Urinary bladder (tissue), 4 donors: ENCODE measurements at places on chromosomes 4 and X.

- no peak for DNase-seq
These were observed 79.8 kb downstream of the APBB2 start for GRCh38 chr4:41134581-41134980.

DNA sequence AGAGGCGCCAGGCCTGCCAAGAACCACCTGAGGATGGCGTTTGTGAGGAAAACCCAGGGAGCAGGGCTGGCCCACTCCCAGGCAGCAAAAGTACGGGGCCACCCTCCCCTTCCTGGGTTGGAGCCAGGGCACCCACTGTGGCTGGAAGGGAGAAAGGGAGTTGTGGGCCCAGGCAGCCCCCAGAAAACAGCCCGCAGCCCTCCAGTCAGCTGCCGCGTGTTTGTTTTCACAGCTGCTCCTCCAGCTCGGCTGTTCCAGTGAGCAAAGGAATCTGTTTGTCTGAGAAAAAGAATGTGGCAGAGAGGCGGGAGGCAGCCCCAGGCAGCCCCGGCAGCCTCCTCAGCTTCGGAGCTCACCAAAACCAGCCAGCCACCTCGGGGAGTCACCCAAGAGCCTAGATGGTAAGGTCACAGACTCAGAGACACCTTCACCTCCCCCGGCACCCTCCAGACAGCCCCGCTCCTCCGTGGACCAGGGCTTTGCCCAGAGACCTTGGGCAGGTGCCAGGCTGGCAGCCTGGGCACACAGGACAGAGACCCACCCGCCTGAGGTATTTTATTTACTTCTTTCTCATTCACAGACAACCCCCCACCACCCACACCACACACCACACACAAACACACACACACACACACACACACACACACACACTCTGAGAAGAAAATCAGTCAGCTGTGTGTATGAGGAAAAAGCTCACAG is 338.1 kb downstream of the BCOR start:
- no peak for DNase-seq

DNA sequence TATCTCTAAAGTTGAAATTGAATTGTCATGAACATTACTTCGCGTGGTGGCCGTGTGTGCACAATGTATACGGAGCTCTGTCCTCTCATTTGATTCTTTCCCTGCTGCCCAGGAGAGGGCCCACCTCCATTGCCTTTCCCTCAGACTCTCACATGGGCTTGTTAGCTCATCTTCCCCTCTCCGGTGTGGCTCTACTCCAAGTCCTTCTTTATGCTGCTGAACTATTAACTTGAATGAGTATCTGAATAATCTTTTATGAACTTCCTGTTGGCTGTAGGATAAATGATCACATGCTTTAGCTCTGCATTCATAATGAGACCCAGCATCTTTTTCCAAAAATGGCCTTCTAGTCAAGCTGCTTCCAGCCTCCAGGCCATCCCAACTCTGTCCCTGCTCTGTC is 68.8 kb upstream of the CLNK start:
- DNase-seq = no peak

DNA sequence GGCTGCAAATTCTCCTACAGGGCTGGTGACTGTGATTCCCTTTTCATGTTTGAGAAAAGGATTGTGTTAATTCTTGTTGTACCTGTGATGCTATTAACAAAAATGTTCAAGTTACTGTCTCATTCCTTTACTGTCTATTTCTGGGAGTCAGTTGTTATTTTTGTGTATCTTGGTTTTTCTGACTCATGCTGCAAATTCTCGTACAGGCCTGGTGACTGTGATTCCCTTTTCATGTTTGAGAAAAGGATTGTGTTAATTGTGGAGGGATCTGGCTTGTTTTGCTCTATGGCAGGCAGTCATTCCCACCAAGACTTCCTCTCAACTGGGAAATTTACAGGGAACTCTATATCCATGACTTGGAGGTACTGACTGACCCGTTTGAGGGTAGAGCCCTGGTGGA is 693.4 kb upstream of the INTU start:
- DNase-seq = no peak

DNA sequence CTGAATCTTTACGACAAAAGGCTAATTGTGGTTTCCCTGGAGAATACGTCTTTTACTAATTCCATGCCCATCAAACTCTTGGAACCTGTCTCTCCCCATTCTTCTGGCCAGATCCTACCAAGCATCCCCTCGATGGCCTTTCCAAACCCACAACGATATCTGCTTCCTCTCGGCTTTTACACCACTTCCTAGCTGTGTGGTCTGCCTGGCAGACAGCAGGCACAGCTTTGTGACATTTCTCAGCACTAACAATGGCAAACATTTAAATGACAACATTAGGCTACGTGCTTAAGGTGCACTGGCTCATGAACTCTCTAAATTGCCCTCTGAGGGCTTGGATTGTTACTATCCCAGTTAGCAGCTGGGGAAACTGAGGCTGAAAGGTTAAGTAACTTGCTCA is 141.0 kb downstream of the NSUN7 start:
- DNase-seq = no peak

DNA sequence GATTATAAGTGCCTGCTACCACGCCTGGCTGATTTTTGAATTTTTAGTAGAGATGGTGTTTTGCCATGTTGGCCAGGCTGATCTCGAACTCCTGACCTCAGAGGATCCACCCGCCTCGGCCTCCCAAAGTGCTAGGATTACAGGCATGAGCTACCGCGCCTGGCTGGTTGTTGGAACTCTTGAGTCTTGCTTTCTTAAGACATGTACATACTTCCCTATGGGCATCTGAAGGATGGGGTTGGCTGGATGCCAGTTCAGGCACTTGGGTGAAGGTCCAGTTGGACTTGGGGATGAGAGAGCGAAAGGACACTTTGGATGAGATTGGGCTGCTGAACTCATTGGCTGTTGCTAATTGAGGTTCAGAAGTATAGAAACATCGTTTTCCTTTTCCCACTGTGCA is 40.5 kb downstream of the ATG4A start:
- no peak for DNase-seq

DNA sequence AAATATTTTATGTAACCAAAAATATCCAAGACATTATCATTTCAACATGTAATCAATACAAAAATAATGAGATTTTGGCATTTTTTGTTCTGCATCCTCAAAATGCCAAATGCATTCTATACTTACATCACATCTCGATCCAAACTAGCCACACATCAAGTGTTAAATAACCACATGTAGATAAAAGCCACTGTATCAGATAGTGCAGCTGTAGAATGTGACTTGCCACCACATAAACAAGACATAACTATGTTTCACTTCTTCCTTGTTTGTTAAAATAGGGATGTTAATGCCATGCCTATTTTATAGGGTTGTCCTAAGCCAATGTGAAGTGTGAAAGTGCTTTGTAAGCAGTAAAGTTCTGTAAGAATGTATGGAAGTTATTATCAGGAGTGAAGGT is 20.9 kb downstream of the INTS6L start:
- no peak for DNase-seq

DNA sequence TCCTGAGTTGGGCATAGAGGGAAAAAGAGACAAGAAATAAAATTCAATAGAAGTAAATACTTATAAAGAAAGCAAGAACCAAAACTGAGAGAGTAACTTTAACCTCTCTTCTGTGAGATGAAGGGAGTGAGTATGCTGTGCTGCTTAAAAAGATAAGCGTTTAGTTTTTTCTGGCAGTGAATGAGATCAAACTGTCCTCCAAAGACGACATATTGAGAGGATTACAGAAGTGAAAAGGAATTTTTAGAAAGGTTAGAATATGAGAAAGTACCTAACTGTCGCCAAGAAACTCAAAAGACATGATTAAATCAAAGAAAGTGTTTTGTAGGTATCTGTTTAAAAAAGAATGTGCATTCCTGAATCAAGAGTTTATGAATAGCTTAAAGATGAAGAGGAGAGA is 16.0 kb downstream of the GAB1 start:
- no peak for DNase-seq

DNA sequence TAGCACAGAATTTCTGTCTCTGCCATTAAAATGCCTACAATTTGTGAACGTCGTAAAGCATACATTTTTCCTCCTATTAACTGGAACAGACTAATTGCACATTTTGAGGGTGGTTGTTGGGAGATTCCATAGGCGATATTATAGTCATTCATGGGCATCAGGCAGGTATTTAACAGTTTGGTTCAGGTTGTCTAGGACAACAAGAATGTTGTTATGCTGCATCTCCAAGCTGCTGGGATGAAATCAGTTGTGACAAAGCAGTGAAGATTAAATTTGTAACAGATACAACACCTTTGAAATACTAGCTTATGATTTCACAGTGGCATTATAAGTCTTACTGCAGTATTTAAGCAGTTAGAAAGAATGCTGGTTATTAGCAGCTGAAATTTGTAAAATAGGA is 339.7 kb upstream of the PITX2 start:
- DNase-seq = no peak

DNA sequence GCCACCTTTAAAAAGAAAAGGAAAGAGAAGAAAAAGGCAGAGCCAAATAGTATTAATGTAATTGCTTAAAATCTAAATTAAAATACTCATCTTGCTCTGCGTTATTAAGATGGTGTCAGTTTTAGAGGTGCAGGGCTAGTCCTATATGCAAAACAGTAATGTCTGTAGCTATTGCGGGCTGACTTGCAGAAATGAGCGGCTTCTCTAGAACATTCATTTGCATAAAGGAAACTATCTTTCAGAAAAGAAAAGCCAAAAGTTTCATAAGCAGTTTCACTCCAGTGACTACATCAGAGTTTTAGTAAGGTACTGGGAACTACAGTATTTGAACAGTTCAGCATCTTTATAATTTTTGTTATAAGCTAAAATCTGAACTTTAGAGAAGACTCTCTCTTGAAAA is 6.0 kb downstream of the SMAD1 start:
- no peak for DNase-seq

DNA sequence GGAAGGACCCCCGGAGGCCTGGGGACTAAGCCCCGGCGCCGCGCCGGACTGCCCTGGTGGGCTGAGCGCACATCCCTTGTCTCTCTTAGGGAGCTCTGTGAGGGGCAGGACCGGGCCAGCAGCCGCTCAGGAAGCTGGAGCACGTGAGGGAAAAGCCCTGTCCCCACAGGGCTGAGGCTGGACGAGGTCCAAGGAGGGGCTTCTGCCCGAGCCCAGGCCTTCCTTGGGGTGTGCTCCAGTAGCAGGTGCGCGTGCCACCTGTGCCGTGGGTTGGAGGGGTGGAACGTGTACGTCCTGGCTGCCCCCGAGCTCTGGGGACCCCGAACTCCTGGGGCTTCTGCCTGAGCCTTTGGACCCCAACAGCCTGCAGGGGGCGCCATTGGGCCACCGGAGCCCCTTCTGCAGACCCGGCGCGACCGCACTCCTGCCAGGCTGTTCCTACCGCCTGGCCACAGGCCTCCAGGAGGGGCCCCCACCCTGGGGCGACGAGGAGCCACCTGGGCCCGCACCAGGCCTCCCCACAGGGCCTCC is 27.2 kb downstream of the TACC3 start:
- DNase-seq = no peak

GRCh38 chr4:143377611-143378099 is 41.0 kb downstream of the GAB1 start:
- DNase-seq = no peak

DNA sequence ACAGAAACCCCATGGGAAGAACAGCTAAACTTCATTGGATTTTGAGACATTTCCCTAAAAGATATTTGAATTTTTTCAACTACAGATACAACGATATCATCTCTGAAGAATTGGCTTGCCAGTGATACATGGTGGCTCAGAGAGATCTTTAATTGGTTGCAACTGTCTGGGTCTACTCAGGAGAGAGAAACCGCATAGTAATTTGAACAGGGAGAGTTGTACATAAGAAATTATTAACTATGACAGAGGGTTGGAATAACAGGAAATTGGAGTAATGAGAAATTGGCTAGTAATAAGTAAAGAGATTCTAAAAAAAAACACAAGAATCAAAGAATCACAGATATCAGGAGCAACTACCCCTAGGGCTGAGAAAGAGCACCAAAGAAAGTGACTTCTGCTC is 118.4 kb downstream of the KLHL13 start:
- DNase-seq = no peak

- no peak for DNase-seq
These were observed 2582.2 kb downstream of the PCDH7 start for GRCh38 chr4:33302321-33302720.

GRCh38 chr4:39452153-39452859 is 6.4 kb downstream of the RPL9 start:
- no peak for DNase-seq

GRCh38 chr4:185412412-185412811 is 13.4 kb downstream of the UFSP2 start:
- no peak for DNase-seq

DNA sequence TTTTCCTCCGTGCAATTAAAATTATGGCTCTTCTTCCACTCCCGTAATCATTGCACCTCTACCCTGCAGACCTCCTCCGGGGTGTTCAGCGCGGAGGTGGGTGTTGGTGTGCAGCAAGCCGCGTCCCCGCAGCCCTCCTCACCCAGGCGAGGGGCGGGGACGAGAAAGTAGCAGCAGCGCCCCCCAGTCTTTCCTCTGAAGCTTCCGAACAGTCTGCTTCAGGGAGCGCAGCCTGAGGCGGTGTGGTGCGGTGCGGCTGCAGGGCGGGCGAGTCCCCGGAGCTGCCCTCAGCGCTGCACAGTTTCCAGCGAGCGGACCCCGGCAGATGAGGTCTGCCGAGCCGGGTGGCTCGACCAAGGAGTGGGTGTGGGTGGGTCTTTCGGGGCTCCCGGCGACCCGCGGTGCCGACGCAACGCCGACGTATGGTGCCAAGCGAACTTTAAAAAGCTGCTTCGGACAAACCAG is at the start of gene FRAS1:
TSS of gene FRAS1 (plus strand) at position 189 of the 465 bp plus-strand sequence. CDS start 687 bp downstream, outside the sequence.
- peak; percentile 20 for DNase-seq

DNA sequence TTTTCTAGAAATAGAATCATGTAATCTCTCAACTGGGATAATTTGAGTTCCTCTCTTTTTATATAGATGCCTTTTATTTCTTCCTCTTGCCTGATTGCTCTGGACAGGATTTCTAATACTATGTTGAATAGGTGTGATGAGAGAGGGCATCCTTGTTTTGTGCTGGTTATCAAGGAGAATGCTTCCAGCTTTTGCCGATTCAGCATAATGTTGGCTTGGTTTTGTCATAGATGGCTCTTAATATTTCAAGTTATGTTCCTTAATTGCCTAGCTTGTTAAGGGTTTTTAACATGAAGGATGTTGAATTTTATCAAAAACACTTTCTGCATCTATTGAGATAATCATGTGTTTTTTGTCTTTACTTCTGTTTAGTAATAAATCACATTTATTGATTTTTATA is 58.7 kb downstream of the TMEM47 start:
- no peak for DNase-seq

DNA sequence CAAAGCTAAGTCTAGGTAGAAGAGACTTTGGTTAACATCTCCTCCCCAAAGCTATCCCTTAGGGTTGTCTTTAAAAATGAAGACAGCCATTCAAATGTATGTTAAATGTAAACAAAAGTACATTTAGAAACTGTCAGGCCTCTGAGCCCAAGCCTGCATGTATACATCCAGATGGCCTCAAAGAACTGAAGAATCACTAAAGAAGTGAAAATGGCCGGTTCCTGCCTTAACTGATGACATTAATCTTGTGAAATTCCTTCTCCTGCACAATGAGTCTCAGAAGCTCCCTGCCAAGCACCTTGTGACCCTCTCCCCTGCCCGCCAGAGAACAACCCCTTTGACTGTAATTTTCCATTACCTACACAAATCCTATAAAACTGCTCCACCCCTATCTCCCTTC is 377.9 kb downstream of the FAM133A start:
- DNase-seq = no peak
